ENCODE measurements at places on chromosomes 3 and 15. TPM values are rescaled to one million over a fixed set of nuclear protein-coding genes. Genes with fewer than 3 reads are reported as not detected.

DNA sequence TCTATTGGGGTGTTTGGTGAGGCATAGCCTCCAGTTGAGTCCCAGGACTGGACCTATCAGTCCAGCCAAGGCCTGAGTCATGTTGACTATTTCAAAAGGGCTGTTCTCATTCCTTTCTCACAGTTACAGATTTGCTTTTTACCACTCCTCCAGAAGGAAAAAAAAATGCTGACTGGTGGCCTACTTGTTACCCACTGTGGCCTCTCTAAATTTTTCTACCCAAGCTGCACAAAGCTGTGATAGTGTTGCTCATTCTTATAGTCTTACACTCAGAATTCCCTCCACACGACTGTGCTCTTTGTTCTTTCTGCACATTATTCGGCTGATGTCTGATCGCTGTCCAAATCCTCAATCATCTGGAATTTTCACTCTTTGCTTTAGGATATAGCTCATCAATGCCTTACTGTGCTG lies 1142.2 kb downstream of the IGSF11 start:
- no peak for DNase-seq
- H3K27me3 ChIP-seq = no peaks in the 10 kb centered on the region
- H3K27ac ChIP-seq = no peak overlapping the region
- no peaks in the 10 kb centered on the region for H3K36me3 ChIP-seq
- H3K4me3 ChIP-seq = no peak overlapping the region

DNA sequence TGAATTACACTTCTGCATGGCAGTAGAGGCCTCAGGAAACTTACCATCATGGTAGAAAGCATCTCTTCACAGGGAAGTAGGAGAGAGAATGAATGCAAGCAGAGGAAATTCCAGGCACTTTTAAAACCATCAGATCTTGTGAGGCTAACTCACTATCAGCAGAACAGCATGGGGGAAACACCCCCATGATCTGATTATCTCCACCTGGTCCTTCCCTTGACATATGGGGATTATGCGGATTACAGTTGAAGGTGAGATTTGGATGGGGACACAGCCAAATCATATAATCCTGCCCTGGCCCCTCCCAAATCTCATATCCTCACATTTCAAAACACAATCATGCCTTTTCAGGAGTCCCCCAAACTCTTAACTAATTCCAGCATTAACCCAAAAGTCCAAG lies 691.1 kb downstream of the SI start:
- no peaks in the 10 kb centered on the region for H3K27me3 ChIP-seq
- no peaks in the 10 kb centered on the region for H3K4me1 ChIP-seq
- H3K27ac ChIP-seq = no peak overlapping the region
- no peak for DNase-seq
- H3K4me3 ChIP-seq = no peak overlapping the region

DNA sequence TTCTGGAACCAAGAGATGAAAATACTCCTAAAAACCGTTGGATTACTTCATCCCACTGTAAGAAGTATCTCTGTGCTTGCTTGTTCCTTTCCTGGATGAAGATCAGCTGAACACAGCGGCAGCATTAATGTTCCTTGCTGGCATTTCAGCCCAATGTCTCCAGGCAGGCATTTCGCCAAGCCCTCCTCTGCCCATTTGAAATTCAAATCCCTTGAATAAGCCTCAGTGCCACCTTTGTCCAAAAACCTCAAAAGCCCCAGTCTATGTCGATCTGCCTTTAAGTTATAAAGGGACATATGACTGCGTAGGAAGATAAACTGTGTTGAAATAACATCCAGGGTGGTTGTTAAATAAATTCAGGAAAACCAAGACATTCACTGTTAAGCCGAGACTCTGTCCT lies 156.8 kb upstream of the PDZRN3 start:
- H3K27me3 ChIP-seq = no peaks in the 10 kb centered on the region
- no peaks in the 10 kb centered on the region for H3K4me1 ChIP-seq
- no peak overlapping the region for H3K4me3 ChIP-seq
- DNase-seq = no peak
- H3K27ac ChIP-seq = no peak overlapping the region

DNA sequence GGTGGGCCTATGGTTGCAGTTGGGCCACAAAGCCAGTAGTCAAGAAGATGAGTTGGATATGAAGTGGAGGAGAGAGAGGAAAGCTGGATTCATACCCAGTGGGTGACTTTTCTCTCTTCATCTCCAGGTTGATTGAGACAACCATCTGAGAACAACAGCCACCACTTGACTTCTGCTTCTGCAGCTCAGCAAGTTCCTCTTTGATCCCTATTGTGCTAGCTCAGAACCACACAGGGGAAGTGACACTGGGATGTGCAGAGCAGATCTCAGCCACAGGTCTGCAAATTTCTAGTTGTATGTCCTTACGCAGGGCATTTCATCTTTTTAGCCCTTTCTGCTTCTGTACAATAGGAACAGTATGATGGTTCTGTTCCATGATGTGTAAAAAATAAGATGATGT lies 459.2 kb upstream of the ARRDC4 start:
- H3K4me3 ChIP-seq = no peak overlapping the region
- DNase-seq = no peak
- H3K4me1 ChIP-seq = no peaks in the 10 kb centered on the region
- no peaks in the 10 kb centered on the region for H3K27me3 ChIP-seq
- no peak overlapping the region for H3K27ac ChIP-seq

- H3K4me3 ChIP-seq = no peak overlapping the region
- no peak overlapping the region for H3K27ac ChIP-seq
- DNase-seq = peak; percentile 88
- no peaks in the 10 kb centered on the region for H3K27me3 ChIP-seq
- H3K4me1 ChIP-seq = peaks cover 9% of the 10 kb centered on the region
Measured at GRCh38 chr3:157594413-157594812, 91.2 kb upstream of the VEPH1 start.

DNA sequence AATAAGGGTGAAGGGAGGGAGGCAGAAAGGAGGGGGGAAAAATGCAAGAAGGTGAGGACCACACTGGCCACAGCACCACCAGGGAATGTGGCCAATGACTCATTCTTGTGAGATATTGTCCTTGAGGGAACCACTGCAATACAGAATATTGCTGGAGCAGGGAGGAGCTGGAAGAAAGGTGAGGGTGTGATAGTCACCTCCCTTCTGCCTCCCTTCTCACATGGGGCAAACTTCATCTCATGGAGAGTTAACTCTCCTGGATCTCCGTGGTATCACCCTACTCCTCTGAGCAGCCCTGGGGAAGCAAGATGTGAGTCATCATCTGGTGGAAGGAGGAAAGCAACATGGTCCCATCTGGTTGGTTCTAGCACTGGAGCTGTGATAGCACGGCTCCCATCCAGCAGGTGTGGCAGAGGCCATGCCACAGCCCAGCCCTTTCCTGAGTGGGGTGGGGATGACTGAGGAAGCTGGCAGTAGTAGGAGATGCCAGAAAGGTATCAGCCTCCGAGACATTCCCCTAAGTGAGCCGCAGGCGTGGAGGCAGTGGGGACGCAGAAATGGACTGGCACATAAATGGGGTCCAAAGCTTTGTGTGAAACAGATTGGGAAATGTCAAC lies 115.9 kb upstream of the LPP start:
- H3K4me1 ChIP-seq = no peaks in the 10 kb centered on the region
- H3K4me3 ChIP-seq = no peak overlapping the region
- no peak for DNase-seq
- no peak overlapping the region for H3K27ac ChIP-seq

PLCB2 gene
- 76.7 TPM for total RNA-seq

DNA sequence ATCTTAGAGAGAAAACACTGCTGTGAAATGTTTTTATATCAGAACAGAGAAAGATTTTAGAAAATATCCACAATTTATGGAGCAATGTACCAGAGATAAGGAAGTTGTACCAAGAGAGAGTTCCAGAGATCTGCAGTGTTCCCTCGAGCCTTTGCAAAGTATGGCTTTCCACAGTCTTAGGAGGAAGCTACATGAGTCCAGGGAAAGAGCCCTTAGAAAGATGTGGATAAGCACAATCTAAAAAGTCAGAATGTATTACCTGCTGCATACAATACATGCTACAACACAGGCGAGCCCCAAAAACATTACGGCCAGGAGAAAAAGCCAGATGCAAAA lies 56.4 kb downstream of the ZNF860 start:
- no peak overlapping the region for H3K4me3 ChIP-seq
- H3K27me3 ChIP-seq = no peaks in the 10 kb centered on the region
- no peaks in the 10 kb centered on the region for H3K4me1 ChIP-seq
- no peak overlapping the region for H3K27ac ChIP-seq
- DNase-seq = no peak

GRCh38 chr15:89486726-89487050 lies 9.7 kb downstream of the RHCG start:
- DNase-seq = no peak
- H3K4me3 ChIP-seq = no peak overlapping the region
- H3K4me1 ChIP-seq = no peaks in the 10 kb centered on the region
- H3K36me3 ChIP-seq = no peaks in the 10 kb centered on the region
- H3K27me3 ChIP-seq = no peaks in the 10 kb centered on the region

CAPN3 gene
- 28.4 TPM for total RNA-seq

DNA sequence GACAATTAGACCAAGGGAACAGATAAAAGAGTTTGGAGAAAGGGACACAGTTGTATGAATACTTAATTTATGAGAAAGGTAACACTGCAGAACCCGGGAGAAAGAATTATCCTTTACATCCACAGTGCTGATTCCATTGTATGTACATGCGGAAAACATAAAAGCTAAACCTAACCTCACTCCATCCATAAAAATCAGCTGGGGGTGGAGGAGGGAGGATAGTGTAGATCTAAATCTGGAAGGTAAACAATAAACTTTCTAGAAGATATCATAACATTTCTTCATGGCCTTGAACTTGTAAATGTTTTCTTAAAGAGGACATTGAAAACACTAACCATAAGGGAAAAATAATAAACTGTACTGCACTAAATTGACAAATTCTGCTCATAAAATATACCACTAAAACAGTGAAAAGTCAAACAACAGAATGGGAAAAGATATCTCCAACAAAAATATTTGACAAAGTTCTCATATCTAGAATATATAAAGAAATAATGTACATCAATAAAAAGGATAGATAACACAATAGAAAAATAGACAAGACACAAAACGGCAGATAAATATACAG lies 220.5 kb downstream of the DPH6 start:
- H3K4me3 ChIP-seq = no peak overlapping the region
- no peaks in the 10 kb centered on the region for H3K36me3 ChIP-seq
- no peaks in the 10 kb centered on the region for H3K4me1 ChIP-seq

CX3CR1 gene
- total RNA-seq = 5.0 TPM

RBMS3 gene
- 117 TPM for total RNA-seq

PLSCR5 gene
- not detected for total RNA-seq

DNA sequence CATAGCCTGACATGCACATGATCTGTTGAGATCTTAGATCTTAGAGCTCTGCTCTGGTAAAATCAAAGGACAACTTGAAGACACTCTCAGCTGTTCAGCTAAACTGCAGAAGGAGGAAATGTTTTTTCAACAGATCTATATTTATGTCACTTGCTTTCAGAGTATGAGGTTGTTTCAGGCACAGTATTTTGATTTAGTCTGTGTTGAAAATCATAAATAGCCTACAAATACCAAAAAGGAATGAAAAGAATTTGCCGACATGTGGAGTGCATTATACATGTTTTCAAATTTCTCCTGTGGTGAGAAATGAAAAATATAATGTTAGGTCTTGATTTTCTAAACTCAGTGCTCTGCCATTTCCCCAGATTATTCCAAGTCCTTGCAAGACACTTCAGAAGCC lies 1118.4 kb downstream of the TBL1XR1 start:
- no peak for DNase-seq
- no peaks in the 10 kb centered on the region for H3K27me3 ChIP-seq
- no peaks in the 10 kb centered on the region for H3K4me1 ChIP-seq

DNA sequence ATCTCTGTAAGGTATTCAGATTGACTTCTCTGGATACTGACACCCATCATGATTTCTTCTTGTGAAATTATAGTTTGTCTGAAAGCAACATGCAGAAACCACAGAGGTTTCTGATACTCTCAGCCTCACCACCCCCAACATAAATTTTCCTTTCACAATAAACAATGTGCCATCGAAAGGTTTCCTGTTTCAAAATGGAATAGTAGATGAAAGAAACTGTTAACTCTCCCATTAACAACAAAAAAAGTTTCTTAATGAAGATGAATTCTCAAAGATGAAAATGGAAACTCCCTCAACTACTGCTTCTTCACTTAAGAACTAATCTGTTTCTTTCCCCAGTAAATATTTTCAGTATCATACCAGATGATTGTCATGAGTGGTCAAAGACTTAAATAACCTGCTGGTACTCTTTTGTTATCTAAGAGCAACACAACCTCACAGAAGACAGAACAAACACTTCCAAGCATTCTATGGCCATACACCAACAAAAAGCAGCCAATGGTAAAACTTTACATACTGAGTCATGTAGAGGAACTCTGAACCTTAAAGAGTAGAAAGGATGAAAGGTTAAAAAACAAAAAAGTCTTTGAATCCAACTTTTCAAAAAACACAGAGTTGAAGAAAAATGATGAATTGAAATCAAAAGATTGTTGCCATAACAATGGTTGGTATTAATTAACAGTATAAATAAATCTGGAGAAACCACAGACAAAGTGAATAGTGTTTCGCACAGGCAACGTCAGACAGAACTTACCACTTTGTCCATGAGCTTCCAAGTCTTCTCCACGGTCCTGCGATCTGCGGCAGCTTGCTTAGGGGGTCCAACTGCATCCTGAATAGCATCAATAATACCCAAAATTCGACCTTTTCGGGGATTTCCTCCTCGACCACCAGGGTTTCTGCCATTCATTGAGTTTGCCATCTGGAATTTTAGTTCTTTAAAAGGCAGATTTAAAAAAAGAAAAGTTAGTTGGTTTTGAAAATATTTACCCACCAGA lies 1.9 kb downstream of the CBLB start:
- H3K27ac ChIP-seq = peak overlapping the region; percentile 59
- peak overlapping the region; percentile 58 for H3K4me3 ChIP-seq
- H3K27me3 ChIP-seq = no peaks in the 10 kb centered on the region
- peak; percentile 67 for DNase-seq

- no peaks in the 10 kb centered on the region for H3K27me3 ChIP-seq
- H3K4me3 ChIP-seq = no peak overlapping the region
- no peaks in the 10 kb centered on the region for H3K36me3 ChIP-seq
- H3K4me1 ChIP-seq = no peaks in the 10 kb centered on the region
Measured at GRCh38 chr3:10722911-10723310, 93.1 kb upstream of the SLC6A11 start.

SH2D7 gene
- not detected for total RNA-seq

EFCC1 gene
- 7.4 TPM for total RNA-seq

DNA sequence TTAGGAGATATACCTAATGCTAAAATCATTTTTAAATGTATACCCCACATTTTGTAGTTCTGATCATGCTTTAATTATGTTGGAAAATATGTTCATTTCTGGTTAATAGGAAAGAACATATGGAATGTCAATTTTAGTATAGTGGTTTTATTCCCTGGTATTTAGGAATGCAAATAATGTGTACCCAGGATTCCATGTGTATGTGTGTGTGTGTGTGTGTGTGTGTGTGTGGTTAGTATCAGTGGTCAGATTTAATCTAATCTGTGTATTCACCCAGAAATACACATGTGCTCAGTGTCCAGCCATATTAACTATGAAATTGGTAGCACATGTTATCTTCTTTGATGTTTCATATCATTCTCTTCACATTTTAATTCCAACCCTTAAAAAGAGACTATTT lies 233.5 kb upstream of the DCBLD2 start:
- H3K4me1 ChIP-seq = no peaks in the 10 kb centered on the region
- H3K27me3 ChIP-seq = no peaks in the 10 kb centered on the region
- no peak overlapping the region for H3K4me3 ChIP-seq
- H3K36me3 ChIP-seq = no peaks in the 10 kb centered on the region
- DNase-seq = no peak
